Activated T-helper 9 cell treated with anti-CD3 and anti-CD28 coated beads, Interleukin-2, amount 50 U/mL, for 16 hours (primary cell): ENCODE measurements at places on chromosomes 12 and 14.

DNA sequence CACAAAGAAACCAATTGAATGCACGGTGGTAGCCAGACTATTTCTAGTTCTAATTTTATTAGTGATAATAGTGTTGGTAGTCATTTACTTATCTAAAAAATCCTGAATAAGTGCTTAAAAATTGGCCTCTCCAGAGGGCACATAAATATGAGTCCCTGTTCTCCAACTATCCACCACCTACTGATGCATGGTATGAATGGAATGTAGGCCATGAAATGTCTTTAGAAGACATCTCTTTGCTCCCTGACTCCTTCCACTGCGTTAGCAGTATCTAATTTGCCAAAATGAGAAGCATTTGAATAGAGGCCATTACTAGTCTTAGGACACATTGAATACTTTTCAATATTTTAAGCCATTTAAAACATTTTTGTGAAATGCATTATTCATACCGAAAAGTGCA lies 261.7 kb downstream of the LRFN5 start:
- DNase-seq, result no peak

- no peak for DNase-seq
These were observed 114.2 kb upstream of the ARID2 start for GRCh38 chr12:45615268-45615667.

DNA sequence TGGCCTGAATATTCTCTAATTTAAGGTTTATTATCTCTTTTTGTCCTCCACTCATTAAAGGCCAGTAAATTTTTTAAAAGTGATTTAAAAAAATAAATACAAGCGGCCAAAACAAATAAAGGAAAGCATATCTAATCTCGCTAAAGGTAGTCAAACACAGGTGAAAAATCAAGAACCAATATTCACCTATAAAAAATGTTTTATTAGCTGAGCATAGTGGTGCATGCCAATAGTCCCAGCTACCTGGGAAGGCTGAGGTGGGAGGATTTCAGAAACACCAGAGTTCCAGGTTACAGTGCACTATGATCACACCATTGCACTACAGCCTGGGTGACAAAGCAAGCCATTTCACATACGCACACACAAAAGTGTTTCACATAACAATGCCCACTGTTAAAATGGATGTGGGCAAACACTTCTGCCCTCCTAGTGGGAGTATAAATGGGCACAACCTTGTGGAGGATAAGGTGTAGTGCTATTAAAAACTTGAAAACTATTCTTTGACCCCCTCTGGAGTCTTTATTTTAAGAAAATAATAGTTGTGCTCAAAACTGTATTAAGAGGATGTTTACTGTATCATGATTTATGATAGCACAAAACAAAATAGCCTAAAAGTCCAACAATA lies 32.7 kb upstream of the NAP1L1 start:
- DNase-seq, result no peak

DNA sequence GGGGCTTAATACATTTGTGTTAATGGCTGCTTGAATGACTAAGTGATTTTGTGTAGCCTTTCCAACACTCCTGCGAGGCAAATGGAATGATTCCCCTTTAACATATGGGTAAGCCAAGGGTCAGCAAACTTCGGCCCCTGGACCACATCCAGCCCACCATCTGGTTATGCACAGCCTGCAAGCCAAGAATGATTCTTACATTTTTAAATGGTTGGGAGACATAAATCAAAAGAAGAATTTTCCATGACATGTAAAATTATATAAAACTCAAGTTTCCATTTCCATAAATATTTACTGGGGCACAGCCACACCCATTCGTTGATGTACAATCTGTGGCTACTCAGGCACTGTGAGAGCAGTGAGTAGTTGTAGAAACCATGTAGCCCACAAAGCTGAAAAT lies 9.0 kb downstream of the SLC8B1 start:
- no peak for DNase-seq

DNA sequence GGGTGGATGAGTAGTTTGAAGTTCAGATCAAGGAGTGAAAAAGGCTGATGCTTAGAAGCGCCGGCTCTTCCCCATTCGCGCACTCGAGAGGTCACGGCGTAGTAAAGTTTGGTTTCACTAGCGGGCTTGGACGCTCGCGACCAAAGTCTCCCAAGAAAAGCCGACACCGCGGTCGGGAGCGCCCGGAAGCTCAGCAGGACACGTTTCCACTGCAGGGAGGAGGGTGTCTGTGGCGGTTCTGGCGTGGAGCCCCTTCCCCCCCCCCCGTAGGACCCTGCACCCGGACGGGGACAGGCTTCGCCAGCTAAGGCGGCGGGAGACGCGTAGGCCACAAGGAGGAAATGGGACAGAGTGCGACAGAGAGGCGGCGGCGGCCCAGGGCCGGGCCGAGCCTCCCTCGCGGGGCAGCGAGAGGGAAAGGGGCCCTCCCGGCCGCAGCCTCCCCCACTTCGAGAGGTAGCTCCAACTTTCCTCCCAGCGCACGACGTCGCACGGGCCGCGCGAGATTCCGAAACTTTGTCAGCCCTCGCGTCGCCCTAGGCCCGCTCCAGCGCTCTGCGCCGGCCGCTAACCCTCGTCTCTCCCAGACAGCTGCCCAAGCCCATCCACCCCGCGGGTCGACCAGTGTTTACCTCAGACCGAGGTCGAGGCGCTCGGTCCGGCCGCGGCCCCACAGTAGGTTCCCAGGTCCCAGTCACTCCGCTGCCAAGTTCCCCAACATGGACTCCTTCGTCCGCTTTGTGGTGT lies 480 bp downstream of the SCAF11 start:
- peak; percentile 46 for DNase-seq

GRCh38 chr12:52256584-52256935 lies 17.9 kb upstream of the KRT86 start:
- no peak for DNase-seq

- no peak for DNase-seq
These were observed 24.7 kb downstream of the NCKAP1L start for GRCh38 chr12:54522243-54522642.

- no peak for DNase-seq
These were observed 4.3 kb upstream of the GPR132 start for GRCh38 chr14:105069522-105069870.

DNA sequence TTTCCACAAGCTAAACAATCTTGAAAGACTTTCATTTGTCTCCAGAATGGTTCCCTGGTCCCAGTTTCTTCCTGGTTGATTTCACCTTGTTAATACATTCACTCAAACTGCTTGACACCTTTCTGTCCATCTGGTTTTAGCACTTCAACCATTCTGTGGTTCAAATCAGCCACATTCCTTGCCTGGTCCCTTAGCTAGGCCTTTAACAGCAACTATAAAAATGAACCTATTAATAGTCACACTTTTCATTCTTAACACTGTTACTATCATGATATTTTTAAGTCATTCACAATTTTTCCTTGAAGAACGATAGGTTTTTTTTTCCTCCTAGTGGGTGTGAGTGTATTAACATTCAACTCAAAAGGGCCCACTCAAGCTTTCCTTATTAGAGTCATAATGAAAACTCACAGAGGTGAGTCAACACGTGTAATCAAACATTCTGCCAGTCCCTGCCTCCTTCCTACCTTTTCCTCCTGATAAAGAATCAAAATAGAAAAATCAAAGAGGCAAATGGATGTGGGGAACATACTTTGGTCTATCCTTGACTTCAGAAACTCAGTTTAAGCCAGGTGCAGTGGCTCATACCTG lies 34.4 kb upstream of the CCNT1 start:
- no peak for DNase-seq

DNA sequence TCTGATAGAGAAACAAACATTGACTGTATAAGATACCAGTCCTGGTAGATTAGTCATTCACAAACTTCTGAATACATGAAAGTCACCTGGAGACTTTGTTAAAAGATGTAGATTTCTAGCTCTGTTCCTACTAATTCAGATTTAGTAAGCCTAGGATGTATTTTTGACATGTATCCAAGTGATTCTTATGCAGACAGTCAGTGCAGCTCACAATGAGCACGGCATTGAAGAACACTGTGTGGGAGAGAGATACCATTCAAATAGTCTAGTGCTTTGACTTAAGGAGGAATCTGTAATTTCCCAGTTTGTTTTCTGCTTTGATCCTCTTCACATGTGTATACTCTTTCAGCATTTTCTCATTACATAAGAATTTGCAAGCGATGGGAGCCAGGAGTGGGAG lies 68.7 kb upstream of the STXBP6 start:
- no peak for DNase-seq

- DNase-seq, result no peak
These were observed 9.2 kb upstream of the NUAK1 start for GRCh38 chr12:106147956-106148355.

DNA sequence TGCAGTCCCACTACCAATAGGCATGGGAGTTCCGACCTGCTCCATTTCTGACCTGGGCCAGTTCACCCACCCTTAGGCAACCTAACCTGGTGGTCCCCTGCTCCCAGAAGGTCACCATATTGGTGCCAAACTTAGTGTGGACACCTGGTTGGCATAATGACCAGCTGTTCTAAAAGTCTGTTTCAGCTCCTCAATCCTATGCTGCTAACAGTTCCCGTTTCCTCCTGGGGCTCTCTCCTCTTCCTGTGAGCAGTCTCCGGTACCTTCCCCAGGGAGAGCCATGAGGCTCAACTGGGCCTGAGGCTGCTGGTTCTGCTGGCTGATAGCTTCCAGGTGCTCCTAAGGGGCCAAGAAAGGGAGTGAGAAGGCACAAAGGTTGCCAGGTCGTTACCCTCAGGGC lies 15.9 kb upstream of the BLTP3B start:
- DNase-seq, result no peak

DNA sequence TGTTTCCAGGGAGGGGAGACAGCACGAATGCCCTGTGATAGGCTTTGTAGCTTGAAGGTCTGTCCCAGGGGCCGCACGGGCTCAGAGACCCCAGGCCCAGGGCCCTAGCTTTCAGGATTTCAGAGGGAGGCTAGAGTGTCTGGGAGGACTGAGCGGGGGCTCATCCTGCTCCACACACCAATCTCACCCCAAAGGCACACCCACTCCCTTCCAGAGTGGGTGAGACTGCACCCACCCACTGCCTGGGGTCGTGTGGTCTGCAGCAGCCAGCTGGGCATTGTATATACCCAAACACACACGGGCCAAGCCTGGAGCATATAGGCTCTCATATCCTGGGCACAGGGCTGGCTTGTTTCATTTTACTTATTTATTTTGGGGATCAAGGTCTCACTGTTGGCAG lies 5.8 kb upstream of the SLC25A47 start:
- no peak for DNase-seq

DNA sequence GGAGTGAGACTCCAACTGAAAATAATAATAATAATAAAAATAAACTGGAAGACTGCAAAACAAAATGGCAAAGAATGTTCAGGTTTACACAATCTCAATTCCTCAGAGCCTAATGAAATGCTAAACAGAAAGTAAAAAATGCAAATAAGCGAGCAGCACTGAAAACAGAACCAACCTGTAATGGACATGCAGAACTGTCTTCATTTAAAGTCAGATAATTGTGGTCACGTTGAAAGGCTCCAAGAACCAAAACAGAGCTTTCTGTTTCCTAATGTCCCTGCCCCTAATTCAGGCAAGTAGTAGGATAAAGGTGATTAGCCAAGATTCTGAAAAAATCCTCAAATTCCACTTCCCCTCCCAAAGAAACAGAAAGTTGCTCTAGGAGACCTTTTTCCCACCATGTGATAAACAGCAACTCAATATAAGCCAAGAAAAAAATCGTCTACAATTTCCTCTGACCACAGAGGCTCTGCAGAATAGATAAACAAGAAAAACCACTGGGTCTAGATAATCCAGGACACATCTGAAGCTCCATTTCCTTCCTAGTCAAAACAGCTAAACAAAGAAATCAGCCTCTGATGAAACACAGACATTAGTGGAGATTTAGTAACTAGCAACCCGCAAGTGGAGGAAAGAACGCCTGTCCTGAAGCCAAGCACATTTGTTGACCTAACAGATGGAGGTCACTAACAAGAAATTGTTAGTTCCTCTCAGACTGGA lies 3.0 kb downstream of the MIS18BP1 start:
- DNase-seq, result no peak

DNA sequence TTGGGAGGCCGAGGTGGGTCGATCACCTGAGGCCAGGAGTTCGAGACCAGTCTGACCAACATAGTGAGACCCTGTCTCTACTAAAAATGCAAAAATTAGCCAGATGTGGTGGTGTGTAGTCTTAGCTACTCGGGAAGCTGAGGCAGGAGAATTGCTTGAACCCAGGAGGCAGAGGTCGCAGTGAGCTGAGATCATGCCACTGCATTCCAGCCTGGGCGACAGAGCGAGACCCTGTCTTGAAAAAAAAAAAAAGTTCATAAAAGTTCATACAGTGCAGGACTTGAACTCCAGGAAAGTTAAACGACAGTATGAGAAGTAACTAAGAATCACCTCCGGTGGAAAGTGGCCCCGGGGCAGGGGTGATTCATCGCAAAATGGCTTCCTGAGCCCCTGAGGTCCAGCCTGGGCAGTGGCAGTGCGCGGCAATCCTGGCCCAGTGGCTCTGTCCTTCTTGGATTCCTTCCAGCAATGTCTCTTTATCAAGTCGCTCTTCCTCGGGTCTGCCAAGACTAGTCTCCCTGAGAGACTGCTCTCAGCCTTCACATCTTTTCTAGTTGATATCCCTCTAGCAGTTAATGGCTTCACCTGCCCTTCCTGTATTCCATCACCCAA lies 16.7 kb upstream of the MAP1LC3B2 start:
- no peak for DNase-seq

DNA sequence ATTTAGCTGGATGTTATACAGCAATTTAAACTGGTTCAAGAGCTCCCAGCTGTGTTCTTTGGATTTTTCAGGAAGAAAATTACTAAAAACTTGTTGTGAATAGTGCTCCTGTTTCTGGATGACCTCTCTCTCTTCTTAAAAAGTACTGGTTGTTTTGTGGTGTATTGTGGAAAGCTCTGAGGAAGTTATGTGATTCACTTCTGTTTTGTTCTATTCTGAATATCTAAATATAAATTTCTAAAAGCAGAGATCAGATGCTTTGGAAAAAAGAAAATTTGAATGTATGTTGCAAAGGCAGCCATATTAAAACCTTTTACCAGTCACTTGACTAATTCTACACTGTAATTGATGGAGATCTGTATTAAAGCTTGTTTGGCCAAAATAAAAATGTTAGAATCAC lies 3.4 kb upstream of the C3AR1 start:
- DNase-seq, result no peak

- DNase-seq, result no peak
These were observed 276.1 kb upstream of the LMO3 start for GRCh38 chr12:16881986-16882570.

GRCh38 chr12:127749416-127749815 lies 517.6 kb upstream of the TMEM132C start:
- no peak for DNase-seq

GRCh38 chr12:111413442-111414086 lies 7.8 kb downstream of the SH2B3 start:
- DNase-seq, result no peak

- DNase-seq, result no peak
These were observed 190.3 kb upstream of the NAV3 start for GRCh38 chr12:77640356-77640755.
